Cardiac atrium fibroblast (primary cell): ENCODE measurements at places on chromosomes 1 and 21. TPM values are rescaled to one million over a fixed set of nuclear protein-coding genes. Genes with fewer than 3 reads are reported as not detected.

The TNFRSF14 gene
- 17.9 and 18.6 TPM in 2 replicates for total RNA-seq

The CYP4A22 gene
- total RNA-seq: not detected in 2 replicates

The SPAG17 gene
- not detected in 2 replicates for total RNA-seq

The OR2T33 gene
- not detected in 2 replicates for total RNA-seq

The OR2L2 gene
- total RNA-seq: not detected in 2 replicates

The ARL8A gene
- 25.6 and 29.8 TPM in 2 replicates for total RNA-seq

The LYSMD1 gene
- total RNA-seq: 7.6 and 8.7 TPM in 2 replicates

The HJV gene
- not detected in 2 replicates for total RNA-seq

The RFX5 gene
- 16.8 and 24.1 TPM in 2 replicates for total RNA-seq

The PITHD1 gene
- 21.7 and 29.3 TPM in 2 replicates for total RNA-seq

The PARP1 gene
- total RNA-seq: 53.8 and 78.6 TPM in 2 replicates

The ZNF695 gene
- total RNA-seq: 1.9 TPM in 1 of 2 replicates, not detected in the other

The CTSK gene
- total RNA-seq: 13.8 and 18.4 TPM in 2 replicates

The CELA2B gene
- total RNA-seq: not detected in 2 replicates

The KCNK1 gene
- 1.3 and 2.8 TPM in 2 replicates for total RNA-seq

The BLACAT1 gene
- not detected in 2 replicates for total RNA-seq

The USP25 gene
- total RNA-seq: 19.3 and 40.8 TPM in 2 replicates

The AMY1C gene
- total RNA-seq: not detected in 2 replicates

The FAM131C gene
- total RNA-seq: not detected in 2 replicates
